Stimulated activated CD8-positive, alpha-beta memory T cell treated with anti-CD3 and anti-CD28 coated beads, Interleukin-7, amount 100 ng/mL, for 48 hours (primary cell): ENCODE measurements at places on chromosomes 11 and 22.

- DNase-seq, result no peak
Observed at GRCh38 chr11:56816259-56816658, 67.8 kb upstream of the OR9G4 start.

GRCh38 chr11:75504501-75504900 is 21.2 kb downstream of the GDPD5 start:
- no peak for DNase-seq

GRCh38 chr11:116736763-116737162 is 36.0 kb downstream of the BUD13 start:
- DNase-seq, result no peak

GRCh38 chr11:66228521-66228920 is 39.9 kb upstream of the RAB1B start:
- no peak for DNase-seq

GRCh38 chr11:67366961-67367760 is 6.2 kb downstream of the CLCF1 start:
- DNase-seq, result no peak

GRCh38 chr22:49951000-49951677 is 9.4 kb upstream of the PIM3 start:
- DNase-seq, result peak; percentile 78

DNA sequence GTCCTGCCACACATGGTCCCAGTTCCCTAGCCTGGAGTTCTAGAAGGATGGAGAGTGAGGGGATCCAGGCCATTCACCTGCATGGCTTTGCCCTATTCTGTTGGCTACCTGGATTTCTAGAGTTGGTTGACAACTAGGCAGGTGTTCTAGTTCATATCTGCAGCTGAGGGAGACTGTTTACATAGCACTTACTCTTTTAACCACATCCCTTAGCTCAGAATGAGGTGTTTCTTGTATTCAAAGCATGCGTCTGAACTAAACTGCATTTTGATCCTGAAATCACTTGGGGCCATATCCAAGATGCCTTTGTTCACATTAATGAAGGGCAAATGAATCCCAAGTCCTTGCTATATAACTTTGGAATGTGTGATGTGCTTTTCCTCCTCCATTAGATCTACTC is 60.9 kb downstream of the SYT13 start:
- no peak for DNase-seq

DNA sequence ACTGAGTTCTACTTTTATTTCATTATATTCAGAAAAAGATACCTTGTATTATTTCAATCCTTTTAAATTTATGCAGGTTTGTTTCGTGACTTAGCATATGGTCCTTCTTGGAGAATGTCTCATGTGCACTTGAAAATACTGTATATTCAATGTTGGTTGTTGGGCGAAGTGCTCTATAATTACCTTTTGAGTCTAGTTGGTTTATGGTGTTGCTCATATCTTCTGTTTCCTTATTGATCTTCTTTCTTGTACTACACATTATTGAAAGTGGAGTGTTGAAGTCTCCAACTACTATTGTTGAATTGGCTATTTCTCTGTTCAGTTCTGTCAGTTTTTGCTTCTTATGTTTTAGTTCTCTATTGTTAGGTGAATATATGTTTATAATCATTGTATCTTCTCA is 90.4 kb downstream of the KCNQ1OT1 start:
- no peak for DNase-seq

DNA sequence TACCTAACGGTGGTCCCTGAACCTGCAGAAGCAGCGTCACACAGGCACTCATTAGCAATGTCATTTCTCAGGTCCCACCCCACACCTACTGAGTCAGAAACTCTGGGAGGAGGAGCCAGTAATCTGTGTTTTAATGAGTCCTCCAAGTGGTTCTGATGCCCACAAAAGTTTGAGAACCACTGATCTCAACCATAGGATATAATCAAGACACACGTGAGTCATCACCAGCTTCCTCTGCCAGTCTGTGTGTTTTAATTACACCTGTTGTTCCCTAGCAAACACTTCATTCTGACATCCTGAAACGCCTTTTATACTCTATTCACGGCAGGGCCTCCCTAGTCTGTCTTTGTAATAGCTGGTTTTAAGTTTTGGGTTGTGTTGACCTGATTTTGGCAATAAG is 5.8 kb downstream of the TECTA start:
- no peak for DNase-seq

DNA sequence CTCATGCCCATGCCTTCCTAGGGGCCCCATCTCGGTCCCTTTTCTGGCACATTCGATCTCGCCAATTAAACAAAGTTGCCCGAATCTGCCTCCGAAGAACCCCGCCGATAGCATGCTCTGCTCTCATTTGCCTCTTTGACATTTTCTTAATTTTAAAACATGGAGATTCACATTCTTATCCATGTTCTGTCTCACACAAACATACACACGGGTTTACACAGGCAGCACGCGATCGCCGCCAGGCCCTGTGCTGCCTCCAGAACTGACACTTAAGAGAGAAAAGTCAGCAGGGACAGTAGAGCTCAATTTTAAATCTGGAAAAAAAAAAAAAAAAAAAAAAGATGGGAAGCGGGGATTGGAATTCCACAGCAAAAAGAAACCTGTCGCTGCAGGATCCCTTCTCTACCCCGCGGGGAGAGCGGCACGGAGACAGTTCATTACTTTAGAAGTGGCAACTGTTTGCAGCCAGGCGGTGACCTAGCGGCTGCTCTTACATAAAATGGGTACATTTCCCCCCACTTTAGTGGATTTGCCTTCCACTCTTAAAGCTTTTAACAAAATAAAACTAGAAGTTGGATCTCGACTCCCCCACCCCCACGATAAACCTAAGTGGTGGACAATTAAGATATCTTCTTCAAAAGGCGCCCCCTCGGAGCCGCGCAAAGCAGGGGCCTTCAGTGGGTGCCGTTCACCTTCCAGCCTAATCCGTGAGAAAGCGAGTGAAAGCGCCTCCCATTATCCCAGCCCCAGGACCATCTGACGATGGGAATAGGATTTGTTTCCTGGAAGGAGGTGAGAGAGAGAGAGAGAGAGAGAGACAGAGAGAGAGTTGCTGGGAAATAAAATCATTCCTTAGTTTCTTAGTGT is 13.7 kb downstream of the PAX6 start:
- DNase-seq, result no peak

GRCh38 chr11:10473371-10473770 is 18.3 kb downstream of the AMPD3 start:
- no peak for DNase-seq
